ENCODE measurements at places on chromosomes 3 and 15.

- DNase-seq, result peak; percentile 51
Measured at GRCh38 chr3:196712514-196713413, 587 bp downstream of the PIGX start.

DNA sequence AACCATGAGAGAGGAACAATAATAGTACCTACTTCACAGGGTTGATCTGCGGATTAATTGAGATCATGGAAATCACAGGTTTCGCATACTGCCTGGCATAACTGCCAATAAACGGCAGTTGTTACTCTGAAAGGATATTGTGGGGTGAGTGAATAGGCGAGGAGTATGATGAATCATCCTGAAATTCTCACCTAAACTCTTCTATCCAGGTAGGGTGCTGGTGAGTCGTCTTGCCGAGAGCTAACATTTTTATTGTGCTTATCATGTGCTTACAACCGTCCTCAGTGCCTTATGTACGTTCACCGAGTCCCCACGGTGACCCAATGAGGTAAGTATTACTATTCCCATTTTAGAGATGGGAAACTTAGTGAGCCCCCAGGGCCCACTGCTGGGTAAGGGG, 52.4 kb upstream of the SRGAP3 start:
- peak; percentile 51 for DNase-seq

GRCh38 chr3:160400030-160400701, 716 bp downstream of the SMC4 start:
- DNase-seq, result peak; percentile 41

GRCh38 chr15:46278062-46278461, 643.2 kb downstream of the SQOR start:
- DNase-seq, result no peak

DNA sequence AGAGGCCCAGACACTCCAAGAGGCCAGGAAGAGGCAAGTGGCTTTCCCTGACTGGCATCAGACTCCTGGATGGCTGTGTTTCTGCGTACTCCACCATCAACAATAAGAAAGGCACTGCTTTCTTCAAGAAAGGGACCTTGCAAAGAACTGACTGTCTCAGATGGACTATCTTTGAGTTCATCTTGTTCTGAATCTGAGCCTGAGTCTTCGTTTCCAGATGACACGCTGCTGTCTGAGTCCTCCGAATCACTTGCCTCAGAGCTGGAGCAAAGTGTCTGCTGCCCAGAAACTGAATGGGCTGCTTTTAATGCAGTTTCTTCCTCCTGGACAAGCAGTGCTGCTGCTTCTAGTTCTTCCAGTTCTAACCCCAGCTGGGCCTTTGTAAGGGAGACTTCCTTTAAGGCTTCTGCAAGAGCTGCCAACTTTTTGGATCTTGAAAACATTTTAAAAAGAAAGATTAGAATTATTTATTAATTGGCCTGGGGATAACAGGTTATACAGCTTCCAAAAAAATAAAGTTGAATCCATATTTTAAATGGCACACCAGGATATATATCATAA, 97.8 kb downstream of the SHQ1 start:
- DNase-seq, result no peak

GRCh38 chr3:43960448-43960840, 269.7 kb downstream of the ABHD5 start:
- DNase-seq, result peak; percentile 22

GRCh38 chr3:23945663-23945912, 502 bp downstream of the NR1D2 start:
- no peak for DNase-seq

DNA sequence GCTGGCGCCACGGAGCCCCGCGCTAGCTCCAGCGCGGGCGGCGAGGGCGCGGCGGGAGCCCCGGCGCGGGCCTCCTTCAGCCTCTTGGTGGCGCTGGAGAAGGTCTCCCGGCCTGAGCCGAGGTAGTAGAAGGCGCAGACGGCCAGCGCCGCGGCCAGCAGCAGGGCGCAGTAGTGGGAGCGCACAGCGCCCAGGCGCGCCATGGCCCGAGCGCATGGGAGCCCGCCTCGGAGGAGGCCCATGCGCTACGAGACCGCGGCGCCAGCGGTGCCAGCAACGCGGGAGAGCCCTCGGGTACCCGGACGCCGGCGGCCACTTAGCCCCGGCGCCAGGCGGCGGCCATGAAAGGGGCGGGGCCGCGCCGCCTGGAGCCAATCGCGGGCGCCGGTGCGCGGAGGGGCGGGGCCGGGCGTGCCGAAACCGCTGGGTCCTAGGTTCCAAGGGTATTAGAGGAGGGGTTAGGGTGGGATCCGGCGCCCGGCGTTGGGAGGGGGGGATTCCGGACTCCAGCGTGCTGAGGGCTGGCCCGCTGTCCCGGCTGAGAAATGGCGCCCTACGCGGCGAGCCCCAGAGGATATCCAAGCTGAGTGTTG, at the start of gene XXYLT1:
XXYLT1 (minus strand) TSS at position 343 of the 593 bp plus-strand sequence; CDS start at position 242, 101 bp downstream.
- peak; percentile 84 for DNase-seq

- DNase-seq, result no peak
Measured at GRCh38 chr15:72764656-72765055, 18.9 kb downstream of the ADPGK start.

DNA sequence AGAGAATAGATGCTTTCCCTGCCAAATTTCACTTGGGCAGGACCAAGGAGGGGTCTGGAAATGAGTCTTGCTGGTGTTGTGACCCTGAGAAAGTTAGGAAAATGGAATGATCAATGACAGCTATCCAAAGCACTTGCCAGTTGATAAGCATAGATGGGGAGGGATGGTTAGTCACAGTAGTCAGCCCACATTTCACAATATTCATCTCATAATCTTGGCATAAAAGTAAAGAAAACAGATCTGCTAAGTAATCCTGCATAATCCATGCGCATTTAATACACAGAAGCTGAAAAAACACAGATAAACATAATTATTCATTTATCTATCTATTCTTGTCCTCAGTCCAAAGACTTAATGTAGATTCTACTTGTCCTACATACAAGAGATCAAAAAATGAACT, 184.1 kb downstream of the ZIC4 start:
- no peak for DNase-seq

DNA sequence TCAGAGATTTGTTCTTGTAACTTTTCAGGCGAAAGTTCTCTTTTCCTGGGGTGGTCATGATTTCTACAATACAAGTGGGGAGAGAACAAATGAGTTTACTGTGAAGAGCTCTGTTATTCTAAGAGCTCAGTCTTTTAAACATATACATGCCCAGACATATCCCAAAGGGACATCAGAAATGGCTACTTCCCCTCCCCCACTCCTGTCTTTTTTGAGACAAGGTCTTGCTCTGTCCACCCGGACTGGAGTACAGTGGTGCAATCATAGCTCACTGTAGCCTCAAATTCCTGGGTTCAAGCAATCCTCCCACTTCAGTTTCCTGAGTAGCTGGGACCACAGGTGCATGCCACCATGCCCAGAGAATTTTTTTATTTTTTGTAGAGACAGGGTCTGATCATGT, 18.2 kb downstream of the KPNA1 start:
- DNase-seq, result peak; percentile 38

- no peak for DNase-seq
Measured at GRCh38 chr3:69240651-69241568, 118.5 kb upstream of the LMOD3 start.

GRCh38 chr3:111299192-111299615, 227.6 kb downstream of the NECTIN3 start:
- DNase-seq, result no peak

DNA sequence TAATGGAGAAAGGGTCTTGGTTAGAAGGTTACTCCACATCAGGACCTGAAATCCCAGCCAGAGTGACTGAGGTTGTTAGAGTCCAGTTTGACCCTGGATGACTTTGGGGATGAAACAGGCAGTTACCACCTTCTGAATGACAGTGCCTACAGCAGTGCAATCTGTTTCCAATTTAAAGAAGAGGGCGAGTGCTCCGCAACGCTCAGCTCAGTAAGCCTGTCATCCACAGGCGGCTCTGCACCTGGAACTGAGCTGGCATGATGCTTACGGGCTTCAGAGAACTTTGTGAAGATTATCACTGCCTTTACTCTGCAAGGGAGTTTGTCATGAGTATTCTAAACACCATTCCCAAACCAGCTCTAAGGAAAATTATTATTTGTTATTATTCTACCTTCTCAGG, 127.7 kb upstream of the SLC24A5 start:
- no peak for DNase-seq

GRCh38 chr3:150014782-150015181, 44.1 kb upstream of the PFN2 start:
- no peak for DNase-seq

DNA sequence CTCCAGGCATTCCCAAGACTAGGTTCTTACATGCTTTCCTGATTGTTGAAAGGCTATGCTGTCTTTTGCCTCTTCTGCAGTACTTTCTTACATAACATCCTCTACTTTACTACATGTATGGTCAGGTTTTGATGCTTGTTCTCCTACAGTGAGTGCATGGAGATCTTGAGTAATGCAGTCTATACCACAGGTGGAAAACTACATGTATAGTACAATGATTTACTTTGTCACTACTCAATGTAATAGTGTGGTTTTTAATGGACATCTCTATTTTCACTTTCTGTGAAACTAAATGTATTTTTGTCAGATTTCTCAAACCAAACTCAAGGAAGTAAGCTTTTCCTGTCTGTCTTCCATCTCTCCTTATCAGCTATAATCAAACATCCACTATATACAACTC, 657.0 kb downstream of the TUSC7 start:
- DNase-seq, result no peak

- no peak for DNase-seq
Measured at GRCh38 chr15:66065325-66065724, 188.2 kb downstream of the MEGF11 start.

- no peak for DNase-seq
Measured at GRCh38 chr15:66234798-66235197, 18.8 kb downstream of the MEGF11 start.

- DNase-seq, result no peak
Measured at GRCh38 chr3:49434731-49435130, 5.6 kb upstream of the NICN1 start.
